OCI-LY7 (cell line): ENCODE measurements at places on chromosomes 12 and 14.
A peak's percentile ranks its signal among the peaks of the same experiment; 100 is the strongest.

- no peak for DNase-seq
These were observed 102.3 kb downstream of the SLC25A47 start for GRCh38 chr14:100425429-100425827.

GRCh38 chr12:91256411-91256810 is 73.8 kb upstream of the DCN start:
- DNase-seq: no peak

- DNase-seq: no peak
These were observed 77.8 kb upstream of the GRIP1 start for GRCh38 chr12:66756631-66757030.

DNA sequence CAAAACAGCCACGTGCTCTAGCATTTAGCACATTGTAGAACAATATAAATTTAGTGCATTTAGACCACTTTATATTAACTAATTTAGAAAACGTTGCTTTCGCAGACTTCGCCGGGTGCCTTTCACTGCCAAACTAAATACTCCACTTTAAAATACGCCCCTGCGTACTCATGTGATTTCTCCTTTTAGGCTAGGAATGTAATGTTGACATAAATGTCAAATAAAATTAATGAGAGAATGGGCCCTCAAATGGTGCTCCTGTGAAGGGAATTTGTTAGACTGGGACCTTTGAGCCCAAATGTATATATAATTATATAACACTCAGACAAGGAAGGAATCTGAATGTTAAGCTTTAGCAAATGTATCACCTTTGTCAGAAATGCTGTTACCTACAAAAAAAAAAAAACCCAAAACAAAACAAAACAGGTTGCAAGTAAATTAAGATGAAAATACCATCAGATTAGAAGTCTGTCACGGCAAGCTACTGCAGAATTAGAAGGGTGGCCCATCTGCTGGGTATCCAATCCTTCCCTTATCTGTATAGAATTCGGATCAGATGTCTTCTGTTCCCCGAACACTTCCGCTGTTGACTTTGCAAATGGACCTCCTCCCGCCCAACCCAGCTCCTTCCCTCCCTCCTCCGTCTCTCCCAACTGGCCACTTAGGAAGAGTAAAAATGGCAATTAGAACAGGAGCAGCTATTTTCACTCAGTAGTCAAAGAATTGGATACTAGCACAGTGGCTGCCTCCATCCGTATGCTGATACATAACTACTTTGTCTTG is 159.3 kb upstream of the FOXN3 start:
- no peak for DNase-seq

GRCh38 chr14:87615822-87616679 is 376.9 kb downstream of the GALC start:
- peak; percentile 83 for DNase-seq

DNA sequence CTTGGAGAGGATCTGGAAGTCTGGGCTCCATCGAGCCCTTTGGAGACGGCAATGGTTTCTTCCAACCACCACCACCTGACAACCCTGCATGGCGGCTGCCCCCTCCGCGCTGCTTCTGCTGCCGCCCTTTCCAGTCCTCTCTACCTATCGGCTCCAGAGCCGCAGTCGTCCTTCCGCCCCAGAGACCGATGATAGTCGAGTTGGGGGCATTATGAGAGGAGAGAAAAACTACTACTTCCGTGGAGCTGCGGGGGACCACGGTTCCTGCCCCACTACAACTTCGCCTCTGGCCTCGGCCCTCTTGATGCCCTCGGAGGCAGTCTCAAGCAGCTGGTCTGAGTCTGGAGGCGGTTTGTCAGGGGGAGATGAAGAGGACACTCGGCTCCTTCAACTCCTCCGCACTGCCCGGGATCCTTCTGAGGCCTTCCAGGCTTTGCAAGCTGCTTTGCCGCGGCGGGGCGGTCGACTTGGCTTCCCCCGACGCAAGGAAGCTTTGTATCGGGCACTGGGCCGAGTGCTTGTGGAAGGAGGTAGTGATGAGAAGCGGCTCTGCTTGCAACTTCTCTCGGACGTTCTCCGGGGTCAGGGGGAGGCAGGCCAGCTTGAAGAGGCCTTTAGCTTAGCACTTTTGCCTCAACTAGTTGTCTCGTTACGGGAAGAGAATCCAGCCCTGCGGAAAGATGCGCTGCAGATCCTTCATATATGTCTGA is 499 bp downstream of the TOGARAM1 start:
- DNase-seq: peak; percentile 81

GRCh38 chr12:102756530-102756929 is 160.5 kb downstream of the PAH start:
- no peak for DNase-seq

GRCh38 chr12:81644503-81644902 is 114.6 kb downstream of the PPFIA2 start:
- peak; percentile 37 for DNase-seq

DNA sequence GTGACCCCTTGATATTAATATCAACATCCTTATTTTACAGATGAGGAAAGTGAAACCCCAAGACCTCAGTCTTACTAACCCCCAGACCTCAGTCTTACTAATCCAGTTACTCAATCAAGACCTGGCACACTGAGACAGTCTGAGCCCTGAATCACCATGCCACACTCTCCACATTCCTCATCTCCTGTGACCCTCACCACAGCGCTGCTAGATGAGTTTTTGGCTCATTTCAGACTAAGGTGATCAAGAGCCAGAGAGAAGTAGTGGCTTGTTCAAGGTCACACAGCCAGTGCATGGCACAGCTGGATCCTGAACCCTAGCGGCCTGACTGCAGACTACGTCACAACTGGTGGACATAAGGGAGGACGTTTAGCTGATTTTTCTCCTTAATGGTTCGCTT is 579.2 kb downstream of the BCL11B start:
- DNase-seq: no peak

DNA sequence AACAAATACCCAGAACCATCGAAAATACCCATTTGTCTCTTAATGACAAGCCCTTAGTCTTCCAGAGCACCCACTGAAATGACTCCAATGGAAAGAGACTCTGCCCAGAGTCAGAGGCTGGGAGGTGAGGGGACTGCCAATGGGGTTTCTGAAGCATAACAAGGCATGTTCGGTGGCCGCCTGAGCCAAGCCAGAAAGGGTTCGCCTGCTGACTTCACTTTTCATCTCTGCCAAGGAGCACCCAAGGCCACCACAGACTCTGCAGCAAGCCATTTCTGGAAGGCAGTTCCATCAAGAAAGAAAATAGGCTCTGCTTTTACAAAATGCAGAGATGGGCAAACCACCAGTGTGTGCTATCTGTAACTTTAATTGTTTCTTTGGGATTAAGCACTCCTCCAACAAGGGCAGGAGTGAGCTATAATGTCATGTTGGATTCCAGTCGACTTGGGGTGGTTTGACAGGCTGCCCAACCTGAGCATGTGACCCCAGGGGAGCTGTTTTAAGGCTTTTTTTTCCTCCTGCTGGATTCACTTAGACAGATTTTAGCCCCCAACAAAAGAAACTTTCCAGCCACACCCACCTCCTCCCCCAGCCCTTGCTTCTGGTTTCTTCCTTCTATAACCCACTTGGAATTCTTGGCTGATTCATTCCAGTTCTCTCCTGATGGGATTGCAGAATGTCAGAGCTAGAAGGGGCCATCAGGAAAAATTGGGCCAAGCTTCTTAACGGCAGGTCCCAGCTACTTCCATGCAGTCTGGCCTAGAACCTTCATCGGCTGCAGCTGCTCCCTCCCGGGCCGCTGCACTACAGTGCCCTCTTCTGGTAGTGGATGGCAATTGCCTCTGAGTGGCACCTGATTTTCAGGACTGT is 24.1 kb downstream of the CKAP4 start:
- peak; percentile 69 for DNase-seq

DNA sequence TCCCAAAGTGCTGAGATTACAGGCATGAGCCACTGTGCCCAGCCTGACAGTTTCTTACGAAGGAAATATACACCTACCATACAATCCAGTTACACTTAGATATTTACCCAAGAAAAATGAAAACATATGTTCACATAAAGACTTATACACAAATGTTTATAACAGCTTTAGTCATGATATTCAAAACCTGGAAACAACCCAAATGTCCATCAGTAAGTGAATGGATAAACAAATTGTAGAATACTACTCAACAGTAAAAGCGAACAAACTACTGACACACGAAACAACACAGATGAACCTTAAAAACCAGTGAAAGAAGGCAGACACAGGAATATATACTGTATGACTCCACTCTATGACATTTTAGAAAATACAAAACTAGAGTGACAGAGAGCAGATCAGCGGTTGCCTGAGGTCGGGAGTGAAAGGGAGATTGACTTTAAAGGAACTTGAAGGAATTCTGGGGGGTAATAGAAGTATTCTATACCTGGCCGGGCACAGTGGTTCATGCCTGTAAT is 83.6 kb downstream of the SPRING1 start:
- no peak for DNase-seq
